CD4-positive, alpha-beta T cell treated with Interleukin-21 for 1 hour (primary cell): ENCODE measurements at places on chromosomes 6 and 20.
A peak's percentile ranks its signal among the peaks of the same experiment; 100 is the strongest.

DNA sequence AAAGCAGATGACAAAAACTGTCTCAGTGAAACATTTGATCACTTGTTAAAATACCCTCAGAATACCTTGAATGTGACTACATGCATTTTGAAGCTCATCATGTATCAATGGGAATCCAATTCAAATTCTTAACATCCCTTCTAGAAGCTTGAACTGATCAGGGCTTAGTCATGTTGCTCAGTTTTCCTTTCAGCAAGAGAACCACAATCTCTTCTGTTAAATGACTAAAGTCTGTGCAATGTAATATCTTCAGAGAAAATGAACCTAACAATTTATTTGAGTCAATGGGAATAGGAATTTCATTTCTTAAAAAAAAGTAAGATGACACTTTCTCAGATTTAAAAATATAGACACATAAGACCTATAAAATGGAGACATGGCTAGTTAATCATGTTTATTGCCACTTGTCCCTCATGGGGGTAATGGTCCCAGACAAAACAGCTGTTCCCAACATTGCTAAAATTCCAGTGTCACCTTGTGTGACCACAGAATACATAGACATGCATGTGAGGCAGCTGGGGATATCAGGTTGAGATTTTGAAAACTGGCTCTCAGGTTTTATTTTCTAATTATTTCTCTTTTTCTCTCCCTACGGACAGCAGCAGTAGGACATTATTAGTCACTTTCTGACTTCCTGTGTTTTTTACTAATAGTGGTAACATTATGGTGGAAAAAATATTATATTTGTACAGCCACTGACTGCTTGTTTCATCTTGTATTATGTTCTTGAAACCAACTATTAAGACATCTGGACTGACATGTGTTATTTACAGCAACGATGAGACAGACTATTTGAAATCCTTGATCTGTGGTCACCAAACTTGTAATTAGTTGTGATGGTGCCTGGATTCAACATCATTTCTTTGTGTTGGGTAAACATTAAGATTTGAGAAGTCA, 192.5 kb downstream of the COL9A1 start:
- no peak for DNase-seq

DNA sequence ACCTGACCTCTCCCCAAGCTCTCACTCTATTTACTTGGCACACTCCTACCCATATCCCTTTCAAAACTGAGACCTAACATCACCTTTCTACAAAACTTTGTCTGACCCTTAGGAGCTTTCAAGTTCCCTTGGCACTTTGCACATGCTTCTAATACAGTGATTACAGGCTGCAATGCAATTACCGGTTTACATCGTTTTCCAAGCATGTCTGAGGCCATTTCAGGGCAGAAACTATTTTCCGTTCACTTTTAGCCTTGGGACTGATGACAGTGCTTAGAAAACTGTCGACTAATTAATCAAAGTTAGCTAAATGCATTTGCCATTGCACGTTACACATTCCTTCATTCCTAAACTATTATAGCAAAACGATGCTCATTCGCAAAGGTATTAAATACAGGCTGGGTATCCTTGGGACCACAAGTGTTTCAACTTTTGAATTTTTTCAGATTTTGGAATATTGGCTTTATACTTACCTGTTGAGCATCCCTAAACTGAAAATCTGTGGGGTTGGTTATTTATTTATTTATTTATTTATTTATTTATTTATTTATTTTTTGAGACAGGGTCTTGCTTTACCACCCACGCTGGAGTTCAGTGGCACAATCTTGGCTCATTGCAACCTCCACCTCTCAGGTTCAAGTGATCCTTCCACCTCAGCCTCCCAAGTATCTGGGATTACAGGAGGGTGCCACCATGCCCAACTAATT, 3.3 kb downstream of the RARS2 start:
- DNase-seq: no peak

DNA sequence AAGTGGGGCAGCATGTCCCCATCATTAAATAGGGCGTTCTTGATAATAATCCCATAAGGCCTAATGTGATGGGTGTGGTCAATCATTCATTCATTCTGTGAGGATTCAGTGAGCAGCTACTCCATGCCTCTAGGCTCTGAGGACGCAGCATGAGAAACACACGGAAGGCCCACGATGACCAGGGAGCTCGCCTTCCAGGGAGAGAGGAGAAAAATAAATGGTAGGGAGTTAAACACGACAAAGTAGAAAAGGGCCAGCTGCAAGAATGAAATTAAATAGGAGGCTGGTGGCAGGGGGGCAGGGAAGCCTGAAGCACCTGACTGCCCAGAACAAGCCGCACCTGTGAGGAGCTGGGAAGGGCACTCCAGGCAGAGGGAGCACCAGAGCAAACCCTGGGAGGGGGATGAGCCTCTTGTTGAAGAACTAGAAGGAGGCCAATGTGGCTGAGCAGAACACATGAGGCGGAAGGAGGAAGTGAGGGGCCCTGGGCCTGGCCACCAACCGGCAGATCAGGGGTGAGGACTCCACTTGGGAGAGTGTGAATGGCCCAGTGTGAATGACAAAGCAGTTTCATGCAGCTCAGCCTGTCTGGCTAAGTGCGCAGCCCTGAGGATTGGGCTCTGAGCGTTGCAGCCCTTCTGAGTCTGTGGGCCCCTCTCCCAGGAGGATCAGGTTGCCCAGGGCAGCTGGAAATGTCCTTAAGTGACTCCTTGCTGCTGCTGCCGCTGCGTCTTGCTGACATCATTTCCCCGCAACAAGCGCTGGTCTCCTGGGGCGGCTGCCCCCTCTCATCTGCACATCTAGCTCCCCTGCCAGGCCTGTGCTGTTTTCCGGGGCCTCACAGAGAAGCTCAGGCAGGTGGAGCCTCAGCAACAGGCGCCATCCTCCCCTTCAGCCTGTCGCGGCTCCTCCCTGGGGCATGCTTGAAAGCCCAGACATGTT, 99.9 kb downstream of the CDH26 start:
- DNase-seq: peak; percentile 33

GRCh38 chr6:1787894-1788293, 178.2 kb downstream of the FOXC1 start:
- no peak for DNase-seq

DNA sequence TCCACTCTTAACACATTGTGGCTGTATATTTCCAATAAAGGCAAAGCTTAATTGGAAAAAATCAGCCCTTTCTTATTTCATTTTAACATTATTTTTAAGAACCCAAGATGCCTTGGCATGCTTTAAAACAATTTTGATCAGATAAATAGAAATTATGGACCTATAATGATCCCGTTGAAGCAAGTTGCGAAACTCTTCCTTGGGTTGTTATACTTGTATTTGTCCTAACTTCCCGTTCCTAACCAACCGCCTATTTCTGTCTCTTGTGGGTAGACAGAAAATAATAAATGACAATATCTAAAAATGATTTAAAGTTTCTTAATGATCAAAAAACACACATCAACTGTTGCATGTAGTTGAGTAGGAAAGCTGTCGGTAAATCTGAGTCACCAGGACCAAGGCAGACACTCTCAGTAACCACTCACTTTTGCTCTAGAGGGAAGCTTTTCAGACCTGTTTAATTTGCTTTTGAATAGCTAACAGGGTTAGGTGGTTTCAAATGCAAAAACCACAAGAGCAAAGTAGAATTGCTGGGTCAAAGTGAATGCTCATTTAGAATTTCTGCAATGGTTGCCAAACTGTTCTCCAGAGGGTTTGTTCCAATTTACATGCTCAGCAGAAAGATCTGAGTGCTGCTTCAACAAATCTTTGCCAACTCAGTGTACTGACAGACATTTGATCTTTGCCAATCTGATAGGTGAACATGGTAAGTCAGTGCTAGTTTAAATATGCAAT, 34.2 kb upstream of the KCNK5 start:
- no peak for DNase-seq

DNA sequence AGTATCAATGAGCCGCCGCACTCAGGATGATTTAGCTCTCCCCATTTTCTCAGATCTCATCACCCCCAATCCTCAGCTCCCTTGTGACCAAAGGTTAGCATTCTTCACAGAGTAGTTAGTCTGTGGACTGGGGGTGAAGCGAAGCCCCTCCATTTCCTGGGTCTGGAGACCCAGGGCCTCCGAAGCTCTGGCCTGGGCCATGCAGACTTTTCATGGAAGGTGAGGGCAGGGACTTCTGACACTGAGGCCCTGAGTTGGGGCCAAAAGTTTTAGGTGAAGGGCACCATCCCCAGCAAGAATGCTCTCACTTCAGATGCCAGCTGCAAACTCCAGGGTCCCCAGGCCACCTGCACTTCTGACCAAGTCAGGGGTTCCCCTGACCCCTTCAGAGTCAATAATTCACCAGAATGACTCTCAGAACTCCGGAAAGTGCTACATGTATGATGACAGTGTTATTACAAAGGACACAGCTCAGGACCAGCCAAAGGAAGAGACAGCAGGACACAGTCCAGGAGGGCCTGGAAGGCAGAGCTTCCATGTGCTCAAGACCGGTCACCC, 65.7 kb upstream of the DUSP22 start:
- DNase-seq: no peak

DNA sequence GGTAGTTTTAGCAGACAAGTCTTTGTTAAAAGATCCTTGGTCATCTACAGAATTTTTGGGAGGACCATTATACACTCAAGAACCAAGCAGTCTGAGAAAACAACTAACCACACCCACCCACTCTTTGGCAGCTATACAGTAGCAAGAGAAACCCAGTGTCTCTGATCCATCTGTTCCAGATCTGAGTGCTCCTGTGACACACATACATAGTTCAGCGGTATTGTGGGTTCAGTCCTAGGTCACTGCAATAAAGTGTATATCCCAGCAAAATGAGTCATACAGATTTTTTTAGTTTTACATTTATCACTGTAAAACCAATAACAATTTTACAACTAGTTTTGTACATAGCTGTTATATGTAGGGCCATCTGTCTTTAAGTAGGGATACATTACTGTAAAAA, 47.4 kb upstream of the PAK5 start:
- no peak for DNase-seq

DNA sequence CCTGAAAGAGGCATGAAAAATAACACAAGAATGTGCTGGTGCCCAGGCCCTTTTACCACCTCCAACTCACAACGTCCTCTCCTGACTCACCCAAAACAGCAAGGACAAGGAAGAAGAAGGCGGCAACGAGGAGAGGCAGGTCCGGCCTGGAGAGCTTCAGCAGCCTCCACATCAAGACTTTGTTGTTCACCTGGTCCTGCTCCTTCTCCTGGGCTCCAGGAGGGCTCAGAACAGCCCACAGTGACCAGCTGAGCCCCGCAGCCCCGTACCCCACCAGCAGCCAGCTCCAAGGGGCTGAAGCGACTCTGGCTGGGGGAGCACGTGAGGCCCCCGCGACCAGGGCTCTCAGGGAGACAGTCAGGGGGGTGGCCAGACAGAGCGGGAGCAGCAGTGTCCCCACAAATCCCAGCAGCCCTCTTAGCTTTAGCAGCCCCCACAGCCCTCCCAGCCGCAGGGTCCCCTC, 857 bp downstream of the TAP2 start:
- no peak for DNase-seq

GRCh38 chr6:166610069-166610468, 17.0 kb downstream of the RPS6KA2 start:
- no peak for DNase-seq

GRCh38 chr6:156795825-156796224, 18.6 kb downstream of the ARID1B start:
- DNase-seq: no peak

DNA sequence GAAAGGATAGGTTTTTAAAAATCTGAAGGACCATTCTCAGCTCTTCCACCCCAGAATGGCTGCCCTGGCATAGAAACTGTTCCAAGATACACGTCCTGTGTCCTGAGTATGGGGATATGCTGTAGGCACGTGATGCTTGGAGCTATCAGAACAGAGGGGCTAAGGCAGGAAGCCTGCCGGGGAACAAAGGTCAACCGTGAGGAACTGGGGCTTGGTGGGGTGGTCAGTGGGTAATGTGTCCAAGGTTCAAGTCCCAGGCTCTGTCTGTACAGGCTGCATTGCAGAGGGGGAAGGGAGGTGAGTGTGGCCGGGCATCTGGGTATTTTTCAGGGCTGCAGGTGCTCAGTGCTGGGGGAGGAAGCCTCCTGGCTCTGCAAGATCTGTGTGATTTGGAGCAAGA, 479.6 kb upstream of the CHD6 start:
- no peak for DNase-seq

DNA sequence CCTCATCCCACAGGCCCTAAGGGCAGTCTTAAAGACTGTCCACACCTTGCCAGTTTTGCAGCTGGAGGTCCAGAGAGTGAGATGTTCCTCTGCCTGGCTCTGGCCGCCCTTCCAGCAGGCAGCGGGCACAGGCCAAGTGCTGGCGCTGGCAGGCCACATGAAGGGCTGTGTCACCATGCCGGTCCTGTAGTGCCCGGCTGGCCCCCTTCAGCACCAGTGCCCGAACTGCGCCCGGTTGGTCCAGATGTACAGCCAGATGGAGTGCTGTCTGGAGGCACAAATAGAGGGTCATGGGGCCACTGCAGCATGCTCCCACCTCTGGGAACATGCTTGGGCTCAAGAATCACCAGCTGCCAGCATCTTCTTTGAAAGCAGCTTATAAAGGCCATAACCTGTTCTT, 3.8 kb downstream of the NFKBIE start:
- DNase-seq: no peak

DNA sequence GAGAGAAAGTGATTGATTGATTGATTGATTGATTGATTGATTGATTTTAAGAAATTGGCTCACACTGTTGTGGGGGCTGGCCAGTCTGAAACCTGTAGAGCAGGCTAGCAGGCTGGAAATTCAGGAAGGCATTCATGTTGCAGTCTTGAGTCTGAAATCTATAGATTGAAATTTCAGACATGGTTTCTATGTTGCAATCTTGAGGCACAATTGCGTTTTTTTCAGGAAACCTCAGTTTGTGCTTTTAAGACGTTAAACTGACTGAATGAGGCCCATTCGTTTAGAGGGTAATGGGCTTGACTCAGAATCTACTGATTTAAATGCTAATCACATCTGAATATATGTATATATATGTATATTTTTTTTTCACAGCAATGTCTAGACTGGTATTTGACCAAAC, 106.3 kb downstream of the STXBP5 start:
- no peak for DNase-seq

DNA sequence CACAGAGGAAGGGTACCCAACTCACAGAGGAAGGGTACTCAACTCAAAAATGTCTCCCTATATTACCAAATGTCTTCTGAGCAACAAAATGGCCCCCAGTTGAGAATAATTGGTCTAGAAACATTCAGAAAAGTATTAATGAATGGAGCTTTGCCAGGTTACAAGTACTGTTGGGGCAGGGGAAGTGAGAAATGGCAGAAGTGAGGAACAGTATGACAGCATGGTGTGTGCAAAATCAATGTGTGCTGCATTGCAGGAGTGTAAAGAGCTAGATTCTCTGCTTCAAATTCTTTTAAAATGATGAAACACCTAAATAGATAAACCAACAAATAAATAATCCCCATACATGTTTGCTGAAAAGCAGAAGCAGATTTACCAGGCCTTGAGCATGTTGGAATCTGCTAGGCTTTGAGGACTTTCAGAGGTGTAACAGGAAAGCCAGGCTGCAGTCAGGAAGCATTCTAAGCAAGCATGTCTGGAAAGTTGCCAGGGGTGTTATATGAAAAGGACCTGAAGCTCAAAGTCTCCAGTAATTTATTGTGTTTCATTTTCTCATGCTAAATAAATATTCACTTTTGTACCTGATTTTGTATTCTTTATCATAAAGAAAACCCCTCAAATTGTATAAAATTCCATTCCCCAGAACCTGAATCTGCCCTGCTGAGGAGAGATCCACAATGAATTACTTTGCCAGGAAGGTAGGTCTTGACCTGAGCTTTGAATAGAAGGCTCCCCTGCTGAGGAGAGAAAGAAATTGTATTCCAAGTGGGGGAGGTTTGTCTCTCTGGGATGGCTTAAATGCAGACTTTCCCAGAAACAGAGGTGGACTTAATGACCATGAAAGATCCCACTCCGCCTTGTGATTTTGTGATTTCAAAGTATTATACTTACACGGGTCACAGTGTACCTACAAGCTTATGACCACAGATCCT, 265.0 kb upstream of the MARCKS start:
- DNase-seq: no peak

- DNase-seq: no peak
These were observed 141.5 kb downstream of the OR2B2 start for GRCh38 chr6:27770724-27771123.
